ENCODE measurements at places on chromosomes 12 and 14. TPM values are rescaled to one million over a fixed set of nuclear protein-coding genes. Genes with fewer than 3 reads are reported as not detected.

GRCh38 chr12:96495841-96496545, 6.6 kb downstream of the CFAP54 start:
- no peak for DNase-seq

GRCh38 chr14:100416081-100416680, 93.0 kb downstream of the SLC25A47 start:
- DNase-seq = no peak

DNA sequence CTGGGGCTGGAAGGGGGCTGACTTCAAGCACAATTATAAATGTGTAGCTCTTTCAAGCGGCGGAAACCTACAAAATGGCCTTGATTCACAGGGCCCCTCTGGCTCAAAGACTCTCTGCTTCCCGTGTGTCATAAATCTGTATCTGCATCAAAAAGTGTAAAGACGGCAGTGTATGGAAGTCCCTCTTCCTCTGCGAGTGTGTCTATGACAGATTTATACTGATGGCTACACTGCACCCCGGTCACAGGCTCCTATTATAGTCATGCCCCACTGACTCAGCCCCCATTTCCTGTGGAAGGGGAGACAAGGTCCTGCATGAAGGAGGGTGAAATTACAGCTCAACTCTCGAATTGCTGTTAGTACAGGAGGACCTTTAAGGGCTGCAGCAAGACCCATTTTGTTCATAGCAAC, 68.6 kb downstream of the HMGA2 start:
- no peak for DNase-seq

DNA sequence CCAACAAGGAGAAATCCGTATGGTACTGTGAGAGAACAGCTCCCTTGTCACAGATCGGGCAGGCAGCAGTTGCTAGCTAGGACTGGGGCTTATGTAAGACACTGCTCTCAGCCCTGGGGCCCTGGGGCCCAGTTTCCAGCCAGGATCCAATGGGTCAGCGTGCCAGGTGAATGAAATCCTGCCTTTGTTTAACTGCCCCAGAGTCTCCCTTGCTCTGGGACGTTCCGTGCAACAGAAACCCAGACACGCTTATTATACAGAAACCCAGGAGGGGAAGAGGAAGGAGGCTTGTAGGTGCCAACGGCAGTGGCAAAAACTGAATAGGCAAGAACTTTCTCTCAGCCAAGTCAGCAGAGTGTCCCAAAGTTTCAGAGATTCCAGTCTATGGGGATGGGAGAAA, 110.6 kb downstream of the DIO2 start:
- DNase-seq = no peak

GRCh38 chr12:65364046-65364445, 85.6 kb downstream of the MSRB3 start:
- no peak for DNase-seq

GRCh38 chr14:70203686-70204085, 14.9 kb upstream of the SLC8A3 start:
- no peak for DNase-seq

DNA sequence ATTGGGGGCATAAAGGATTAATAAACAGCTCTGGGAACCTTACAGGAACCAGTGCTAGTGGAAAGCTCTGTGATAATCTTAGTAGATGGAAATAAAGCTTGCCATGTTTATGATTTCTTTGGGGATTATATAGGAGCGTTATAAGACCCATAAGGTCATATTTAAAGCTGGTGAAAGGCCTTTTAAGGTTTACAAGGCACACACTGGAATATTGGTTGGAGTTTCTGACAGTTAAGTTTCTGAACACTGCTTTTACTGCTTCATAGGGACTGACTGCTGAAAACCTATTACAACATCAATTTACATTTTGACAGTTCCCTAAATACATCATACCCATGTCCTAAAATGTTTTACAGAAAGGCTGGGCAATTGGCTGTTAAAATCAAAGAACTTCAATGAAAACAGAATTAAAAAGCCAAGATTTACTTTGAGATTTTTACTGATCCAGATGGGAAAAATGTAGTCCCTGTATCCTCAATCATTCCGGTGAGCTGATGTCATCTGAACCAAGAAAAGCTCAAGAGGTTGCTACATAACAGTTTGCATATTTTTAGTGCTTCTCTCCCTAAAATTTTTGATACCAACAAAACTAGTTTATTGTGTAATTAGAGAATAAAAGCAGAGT, 153.7 kb upstream of the IGF1 start:
- no peak for DNase-seq

DNA sequence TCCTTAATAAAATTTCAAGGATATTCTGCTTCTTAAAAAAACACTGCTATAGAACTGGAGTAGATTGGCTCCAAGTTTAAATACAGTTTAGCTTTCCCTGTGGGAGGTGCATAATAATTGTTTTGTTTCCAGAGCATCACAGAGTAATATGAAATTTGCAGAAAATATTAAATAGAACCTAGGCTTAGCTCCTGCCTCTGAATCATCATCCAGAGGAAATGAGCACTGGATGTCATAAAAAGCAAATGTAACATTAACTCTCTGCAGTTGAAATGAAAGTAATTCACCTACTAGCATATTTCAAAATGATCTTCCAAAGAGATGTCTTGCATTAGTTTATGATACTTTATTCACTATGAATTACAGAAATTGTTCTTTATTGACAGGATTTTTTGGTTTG, 769.8 kb downstream of the C12orf50 start:
- no peak for DNase-seq

DNA sequence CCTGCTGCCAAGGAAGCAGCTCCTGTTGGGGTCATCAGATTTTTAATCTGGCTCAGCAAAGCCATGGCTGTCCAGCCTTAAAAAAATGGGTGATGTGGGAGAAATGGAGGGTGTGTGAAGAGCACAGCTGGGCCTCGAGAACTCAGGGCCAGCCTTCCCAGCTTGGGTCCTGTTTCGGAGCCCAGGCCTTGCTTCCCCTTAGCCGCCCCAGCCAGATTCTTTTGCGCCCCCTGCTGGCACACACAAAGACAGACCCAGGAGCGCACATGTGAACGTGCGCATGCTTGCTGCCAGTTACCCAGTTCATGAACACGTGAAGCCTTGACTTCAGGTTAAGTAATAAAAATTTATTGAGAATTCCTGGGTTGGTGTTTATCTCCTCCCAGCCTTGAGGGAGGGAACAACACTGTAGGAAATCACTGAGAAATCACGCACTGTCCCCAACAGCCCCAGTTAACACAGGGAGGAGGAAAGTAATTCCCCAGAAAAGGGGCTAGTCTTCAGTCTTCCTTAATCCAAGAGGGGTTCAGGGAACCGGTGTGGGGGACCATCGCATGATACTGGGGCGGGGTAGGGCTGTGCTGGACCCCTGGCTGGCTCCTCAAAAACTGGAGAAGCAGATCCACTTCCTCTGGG, 5.3 kb downstream of the PHB2 start:
- DNase-seq = peak; percentile 83

GRCh38 chr14:70186900-70187451, 1.8 kb downstream of the SLC8A3 start:
- no peak for DNase-seq

DNA sequence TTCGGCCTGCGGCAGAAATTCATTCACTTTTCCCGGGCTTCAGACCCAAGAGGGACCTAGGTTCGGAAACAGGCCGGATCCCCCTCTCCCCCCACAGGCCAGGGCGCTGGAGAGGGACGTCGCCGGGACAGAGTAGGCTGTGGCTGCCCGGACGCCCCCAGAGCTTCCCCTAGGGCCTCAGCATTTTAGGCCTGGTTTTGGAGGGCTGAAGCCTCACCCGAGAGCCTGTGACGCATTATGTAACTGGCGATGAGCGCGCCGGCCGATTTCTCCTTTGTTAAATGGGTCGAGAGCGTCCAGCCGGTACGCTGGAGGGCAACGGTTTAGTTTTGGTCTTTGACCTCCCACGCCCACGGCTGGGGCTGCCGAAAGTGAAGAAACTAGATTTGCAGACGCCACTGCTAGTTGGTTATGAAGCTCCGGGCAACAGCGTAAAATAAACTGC, 657 bp downstream of the PEBP1 start:
- peak; percentile 48 for DNase-seq

DNA sequence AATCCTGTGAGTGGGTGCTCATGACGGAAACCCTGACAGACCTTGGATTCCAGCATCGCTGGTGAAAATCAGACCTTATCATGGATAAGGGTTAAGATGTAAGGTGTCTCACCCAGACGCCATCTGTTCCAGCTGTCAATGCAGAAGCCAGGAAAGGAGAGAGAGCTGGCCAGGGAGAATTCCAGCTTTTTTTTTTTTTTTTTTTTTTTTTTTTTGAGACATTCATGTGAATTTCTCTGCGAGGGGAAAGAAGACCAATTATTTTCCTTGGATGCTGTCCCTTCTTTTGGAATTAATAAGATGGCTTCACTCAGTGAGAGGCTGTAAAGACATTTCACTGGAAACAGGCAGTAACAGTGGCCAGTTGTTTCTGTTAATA, 1.8 kb downstream of the TRAF3 start:
- DNase-seq = no peak

- no peak for DNase-seq
These were observed 66.2 kb downstream of the RNF34 start for GRCh38 chr12:121465921-121466793.

- DNase-seq = no peak
These were observed 188.2 kb downstream of the FUT8 start for GRCh38 chr14:65600742-65601141.

- DNase-seq = no peak
These were observed 17.3 kb downstream of the GPRC5A start for GRCh38 chr12:12908711-12909110.

NABP2 gene
- 13.8 TPM for total RNA-seq

CLEC1A gene
- total RNA-seq = 0.54 TPM

VDR gene
- total RNA-seq = 0.09 TPM

ACVRL1 gene
- total RNA-seq = 12.3 TPM

PTCSC3 gene
- not detected for total RNA-seq

DBX2 gene
- total RNA-seq = 0.73 TPM

RAB21 gene
- 15.7 TPM for total RNA-seq

WSCD2 gene
- 3.6 TPM for total RNA-seq

SLC39A2 gene
- not detected for total RNA-seq

FAIM2 gene
- 14.1 TPM for total RNA-seq

All from cerebellum (tissue), 4 donors.